Inflammatory macrophage treated with lipopolysaccharide for 1 hour (primary cell): ENCODE measurements at places on chromosomes 2 and 18.

- peak; percentile 65 for DNase-seq
These were observed 25.9 kb downstream of the GCG start for GRCh38 chr2:162126111-162126519.

DNA sequence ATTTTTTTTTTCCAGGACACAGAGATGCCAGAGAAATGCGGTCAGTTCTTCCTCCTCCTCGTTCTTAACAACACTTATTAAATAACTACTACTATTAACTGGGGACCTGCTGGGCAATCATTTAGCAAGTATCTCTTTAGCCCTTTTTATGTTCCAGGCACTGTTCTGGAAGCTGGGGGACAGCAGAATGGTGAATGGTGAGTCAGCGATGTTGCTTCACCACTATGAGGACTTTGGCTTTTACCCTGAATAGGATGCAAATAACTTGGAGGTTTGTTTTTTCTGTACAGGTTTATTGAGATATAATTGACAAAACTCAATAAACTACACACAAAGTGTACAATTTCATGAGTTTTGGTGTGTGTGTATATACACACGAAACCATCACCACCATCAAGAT lies 179.9 kb upstream of the MSH6 start:
- DNase-seq: no peak

DNA sequence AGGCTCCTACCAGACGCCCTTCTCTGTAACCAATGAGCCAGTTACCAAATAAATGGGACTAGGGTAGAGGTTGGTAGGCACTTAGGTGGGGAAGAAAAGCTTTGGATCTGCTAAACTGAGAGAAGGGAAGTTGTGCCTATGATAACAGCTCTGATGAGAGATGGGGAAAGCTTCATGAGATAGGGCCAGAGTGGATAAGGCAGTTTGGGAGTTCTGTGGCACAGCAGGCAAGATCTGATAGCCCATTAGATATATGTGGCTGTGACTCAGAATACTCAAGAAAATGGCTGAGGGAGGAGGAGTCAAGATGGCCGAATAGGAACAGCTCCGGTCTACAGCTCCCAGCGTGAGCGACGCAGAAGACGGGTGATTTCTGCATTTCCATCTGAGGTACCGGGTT lies 99.8 kb downstream of the PDE11A start:
- DNase-seq: no peak

GRCh38 chr2:145012214-145012670 lies 492.3 kb upstream of the ZEB2 start:
- no peak for DNase-seq

GRCh38 chr2:126784621-126785020 lies 114.1 kb upstream of the TEX51 start:
- DNase-seq: no peak

- DNase-seq: peak; percentile 9
These were observed 665.1 kb upstream of the ZEB2 start for GRCh38 chr2:145184741-145185651.

- peak; percentile 82 for DNase-seq
These were observed 23.3 kb upstream of the MC5R start for GRCh38 chr18:13800505-13801259.
